A172 (cell line): ENCODE measurements at places on chromosomes 5 and 9. TPM values are rescaled to one million over a fixed set of nuclear protein-coding genes. Genes with fewer than 3 reads are reported as not detected.

- peak; percentile 18 for DNase-seq
Observed at GRCh38 chr9:89564346-89564878, 40.4 kb upstream of the GADD45G start.

DNA sequence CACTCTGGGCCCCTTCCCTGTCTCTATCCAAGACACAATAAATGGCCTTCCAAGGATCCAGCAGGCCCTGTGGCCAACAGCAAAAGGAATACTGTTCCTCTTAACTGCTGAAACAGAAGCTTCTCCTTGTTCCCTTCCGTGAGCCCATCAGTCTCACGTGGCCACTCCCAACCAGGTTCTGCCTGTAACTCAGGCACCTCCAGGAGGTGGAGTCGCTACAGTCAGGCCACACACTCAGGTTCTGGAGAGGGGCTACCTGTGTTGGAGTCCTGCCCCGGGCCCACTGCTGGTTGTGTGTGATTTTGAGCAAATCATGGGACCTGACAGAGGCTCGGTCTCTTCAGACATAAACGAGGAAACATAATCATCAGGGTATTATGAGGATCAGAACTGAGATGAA is 10.3 kb downstream of the FAT2 start:
- DNase-seq, result no peak

- DNase-seq, result peak; percentile 30
Observed at GRCh38 chr9:101727612-101728524, 10.6 kb downstream of the GRIN3A start.

DNA sequence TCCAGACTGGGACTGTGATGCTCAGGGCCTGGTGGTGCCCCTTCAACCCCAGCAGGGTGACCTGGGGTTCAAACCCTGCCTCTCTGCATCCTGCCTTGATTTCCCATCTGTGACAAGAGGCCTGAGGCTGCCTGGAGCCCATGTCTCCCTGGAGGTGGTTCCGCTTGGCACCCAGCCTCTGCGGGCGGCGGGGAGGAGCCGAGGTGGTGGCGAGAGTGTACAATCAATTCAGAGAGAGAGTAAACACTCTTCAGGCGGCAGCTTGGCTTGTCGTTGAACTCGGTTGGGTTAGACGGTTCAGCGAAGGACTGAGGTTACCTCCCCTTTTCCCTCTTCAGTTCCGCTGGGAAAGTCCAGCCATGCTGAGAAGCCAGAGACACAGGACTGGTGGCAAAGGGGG is 39.3 kb downstream of the NTNG2 start:
- DNase-seq, result no peak

DNA sequence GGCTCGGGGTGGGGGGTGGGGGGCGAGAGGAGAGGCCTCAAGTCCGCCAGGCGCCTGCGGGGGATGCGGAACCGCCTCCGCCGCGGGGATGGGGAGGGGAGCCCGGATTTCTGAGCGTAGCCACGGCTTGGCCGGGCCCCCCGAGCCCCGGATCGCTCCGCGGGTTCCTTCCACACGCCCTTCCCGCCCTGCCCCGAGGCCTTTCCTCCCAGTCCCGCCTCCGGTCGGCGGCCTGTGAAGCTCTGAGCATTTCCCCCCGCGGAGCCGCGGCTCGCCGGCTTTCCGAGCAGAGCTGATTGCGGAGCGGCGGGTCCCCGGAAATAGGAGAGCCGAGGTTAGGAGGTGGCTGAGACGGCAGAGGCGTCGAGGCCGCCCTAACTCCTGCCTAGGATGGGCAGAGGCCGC is 6.1 kb downstream of the IRX4 start:
- no peak for DNase-seq

- no peak for DNase-seq
Observed at GRCh38 chr9:81815781-81816180, 112.4 kb upstream of the SPATA31D4 start.

QRFP gene
- total RNA-seq, result not detected in 2 replicates
